Stimulated activated CD4-positive, alpha-beta T cell treated with anti-CD3 and anti-CD28 coated beads, Interleukin-4, amount 100 ng/mL, for 4 hours (primary cell): ENCODE measurements at places on chromosomes 3 and 15.

- no peak for DNase-seq
Measured at GRCh38 chr3:122620399-122620798, 42.9 kb downstream of the PARP15 start.

- no peak for DNase-seq
Measured at GRCh38 chr3:59432665-59433064, 382.8 kb upstream of the CFAP20DC start.

DNA sequence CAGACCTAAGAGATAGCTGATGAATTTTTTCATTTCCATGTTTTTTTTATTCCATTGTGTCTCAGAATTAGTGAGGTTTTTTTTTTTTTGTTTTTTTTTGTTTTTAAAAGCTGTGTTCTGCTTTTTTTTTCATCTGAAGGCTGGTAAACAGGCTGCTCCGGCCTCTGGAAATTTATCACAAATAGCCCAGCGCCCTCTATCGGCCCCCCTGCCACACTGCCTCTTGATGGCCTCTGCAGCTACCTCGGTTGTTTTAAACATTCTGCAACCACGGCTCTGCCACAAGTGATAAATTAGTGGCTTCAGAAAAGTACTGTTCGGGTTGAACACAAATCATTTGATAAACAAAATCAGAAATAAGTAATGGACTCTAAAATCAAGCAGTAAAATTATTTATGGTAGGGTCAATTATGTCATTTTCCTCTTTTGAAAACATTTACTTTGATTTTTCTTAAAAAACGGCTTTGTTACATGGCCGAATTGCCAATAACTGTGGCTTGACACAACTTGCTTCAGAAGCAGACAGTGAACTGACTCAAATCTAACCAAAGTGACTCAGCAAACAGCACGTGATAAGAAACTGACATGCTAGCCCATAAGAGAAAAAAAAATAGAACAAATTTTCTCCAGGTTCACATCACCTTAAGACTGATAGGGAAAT, 87.8 kb downstream of the RSL24D1 start:
- DNase-seq, result peak; percentile 18

GRCh38 chr3:152258448-152259393, 10.0 kb upstream of the MBNL1 start:
- DNase-seq, result peak; percentile 57

- DNase-seq, result no peak
Measured at GRCh38 chr3:129820587-129820986, 72.9 kb downstream of the TMCC1 start.
